Effector CD4-positive, alpha-beta T cell (primary cell): ENCODE measurements at places on chromosomes 5 and 9.

DNA sequence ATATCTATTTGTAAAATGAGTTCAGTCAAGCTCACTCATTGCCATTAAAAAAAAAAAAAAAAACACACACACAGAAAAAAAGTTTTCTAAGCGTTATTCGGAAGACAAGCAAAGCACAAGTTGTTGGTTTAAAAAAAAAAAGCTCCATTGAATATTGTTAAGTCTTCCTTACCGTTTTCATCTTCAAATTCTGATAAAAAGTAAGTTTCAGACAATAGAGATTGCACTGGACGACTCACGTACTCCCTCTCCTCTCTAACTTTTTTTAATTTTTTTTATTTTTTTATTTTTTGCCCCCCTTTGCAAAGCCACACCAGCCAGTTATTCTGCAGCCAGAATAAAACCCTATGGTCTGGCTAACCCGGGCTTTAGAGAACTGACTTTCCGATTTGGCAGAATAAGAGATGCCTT, 544 bp downstream of the ADAMTS6 start:
- no peak for DNase-seq

DNA sequence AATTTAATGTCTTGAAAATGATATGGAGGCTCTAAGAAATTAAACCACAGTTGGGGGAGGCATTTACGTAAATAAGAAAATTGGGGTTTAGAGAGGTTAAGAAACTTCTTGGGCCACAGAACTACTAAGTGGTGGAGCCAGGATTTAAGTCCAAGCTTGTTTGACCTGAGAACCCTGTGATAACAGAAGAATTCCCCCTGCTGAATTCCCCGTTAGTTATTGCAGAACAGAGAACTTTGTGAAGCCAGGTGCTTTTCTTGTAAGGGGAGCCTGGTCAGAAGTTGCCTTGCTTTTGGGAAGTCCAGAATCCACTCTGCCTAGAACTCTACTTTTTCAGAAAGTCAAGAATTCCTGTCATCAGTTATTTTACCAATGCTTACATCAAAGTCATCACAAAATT, 309.3 kb upstream of the SEMA6A start:
- DNase-seq, result no peak

DNA sequence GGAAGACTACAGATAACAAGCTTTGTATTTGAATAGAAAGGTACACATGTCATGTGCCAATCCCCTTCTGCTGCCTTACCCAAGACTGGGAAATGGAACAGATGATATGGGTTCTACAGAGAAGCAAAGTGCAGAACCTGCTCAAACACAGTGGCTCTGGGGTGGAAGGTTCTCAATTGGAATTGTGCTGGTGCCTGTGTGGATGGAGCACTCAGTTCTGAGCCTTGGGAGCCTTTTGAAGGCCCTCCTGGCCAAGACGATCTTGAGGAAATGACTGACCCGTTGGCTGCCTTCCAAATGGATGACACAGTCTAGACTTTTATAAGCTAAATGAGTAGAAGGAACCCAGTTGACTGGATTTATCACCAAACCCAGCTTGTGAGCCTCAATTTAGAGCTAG, 4.2 kb upstream of the PRSS3 start:
- no peak for DNase-seq

GRCh38 chr5:173047838-173048105, 8.4 kb upstream of the CREBRF start:
- no peak for DNase-seq

GRCh38 chr5:62296998-62297397, 9.0 kb upstream of the KIF2A start:
- DNase-seq, result no peak

GRCh38 chr9:69307446-69308205, 17.4 kb upstream of the ENTREP1 start:
- no peak for DNase-seq

- no peak for DNase-seq
Observed at GRCh38 chr5:96144289-96144688, 182.6 kb upstream of the ELL2 start.

DNA sequence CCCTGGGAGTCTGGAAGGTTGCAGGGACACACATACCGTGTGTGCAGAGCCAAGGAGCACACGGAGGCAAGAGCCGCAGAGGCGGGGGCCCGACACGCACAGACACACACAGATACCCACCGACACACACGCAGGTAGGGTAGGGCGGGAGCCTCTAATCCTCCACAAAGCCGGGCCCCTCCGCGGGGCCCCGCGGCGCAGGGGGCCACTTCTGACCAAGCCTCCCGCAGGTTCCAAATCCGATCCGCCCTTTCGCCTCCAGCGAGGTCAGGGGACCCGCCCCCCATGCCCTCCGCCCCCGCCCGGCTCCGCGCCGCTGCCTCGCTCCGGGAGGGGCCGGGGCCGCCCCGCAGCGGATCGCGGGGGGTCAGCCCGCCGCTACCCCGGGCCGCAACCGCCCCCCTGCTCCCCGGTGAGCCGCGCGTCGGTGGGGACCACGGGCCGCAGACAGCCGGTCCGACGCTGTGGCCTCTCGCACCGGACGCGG, 1.4 kb upstream of the LMX1B start:
- no peak for DNase-seq

GRCh38 chr9:25205285-25205684, 473.0 kb downstream of the TUSC1 start:
- no peak for DNase-seq

- DNase-seq, result no peak
Observed at GRCh38 chr5:40572391-40572790, 107.3 kb upstream of the PTGER4 start.

- DNase-seq, result no peak
Observed at GRCh38 chr5:15026011-15026893, 154.7 kb upstream of the ANKH start.

DNA sequence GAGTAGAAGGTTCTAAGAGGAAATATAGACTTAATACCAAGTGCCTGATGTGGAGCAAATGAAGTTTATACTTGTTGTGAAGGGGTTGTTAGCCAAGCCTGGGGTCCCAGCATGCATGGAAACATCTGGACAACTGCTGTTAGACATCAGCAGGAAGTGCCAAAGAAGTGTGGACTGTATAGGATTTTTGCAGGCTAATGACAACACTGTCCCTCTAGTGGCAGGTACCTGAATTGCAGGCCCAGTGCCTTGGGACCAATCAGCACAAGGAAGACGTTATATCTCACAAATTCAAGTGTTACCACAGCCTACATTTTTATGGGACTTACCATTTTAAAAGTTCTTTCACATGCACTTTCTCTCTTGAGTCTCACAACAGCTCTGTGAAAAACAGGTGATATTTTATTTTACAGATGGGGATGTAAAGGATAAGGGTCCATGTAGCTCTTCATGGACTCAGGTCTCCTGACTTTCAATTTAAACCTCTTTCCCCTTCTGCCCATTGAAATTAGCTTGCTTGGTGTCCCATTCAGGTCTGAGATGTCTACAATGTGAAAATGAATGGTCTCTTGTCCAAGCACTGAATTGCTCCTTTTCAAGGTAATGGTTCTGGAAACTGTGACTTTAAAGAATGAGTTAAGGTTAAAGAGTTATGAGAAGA, 89.0 kb upstream of the MAP1B start:
- peak; percentile 41 for DNase-seq

DNA sequence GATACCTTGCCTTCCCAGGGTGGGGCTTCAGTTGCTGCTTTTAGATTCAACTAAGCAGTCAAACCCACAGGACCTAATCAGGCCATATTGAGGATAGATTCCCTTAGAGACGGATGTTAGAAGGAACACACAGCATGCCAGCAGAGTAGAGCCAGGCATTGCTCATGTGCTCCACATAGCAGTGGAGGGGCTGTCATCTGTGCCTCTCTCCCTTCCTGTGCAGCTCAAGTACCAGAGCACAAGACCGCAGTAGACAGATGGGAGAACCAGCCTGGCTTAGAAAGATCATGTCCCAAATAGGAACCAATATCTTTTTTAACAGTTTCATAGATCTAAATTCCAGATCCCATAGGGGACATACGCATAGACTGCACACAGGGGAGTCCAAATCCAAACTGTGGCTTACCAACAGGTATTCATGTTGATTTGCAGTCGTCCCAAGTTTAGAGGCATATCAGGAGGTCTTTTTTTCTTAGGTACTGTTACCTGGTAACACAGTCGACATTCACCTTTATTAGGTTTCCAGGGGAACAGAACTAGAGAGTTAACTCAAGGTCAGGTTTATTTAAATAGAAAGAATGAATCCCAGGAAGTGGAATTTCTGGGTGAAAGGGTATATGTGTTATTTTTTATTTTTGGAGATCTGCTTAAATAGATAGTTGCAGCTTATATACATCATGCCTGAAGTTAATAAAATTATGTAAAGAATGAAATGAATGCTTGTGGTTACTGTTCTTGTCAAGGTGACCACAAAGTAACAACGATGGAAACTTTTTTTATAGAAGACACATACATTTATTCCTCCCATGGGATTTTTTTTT, 43.5 kb upstream of the PCAT7 start:
- no peak for DNase-seq

- DNase-seq, result no peak
Observed at GRCh38 chr5:14123974-14124482, 19.1 kb upstream of the TRIO start.

DNA sequence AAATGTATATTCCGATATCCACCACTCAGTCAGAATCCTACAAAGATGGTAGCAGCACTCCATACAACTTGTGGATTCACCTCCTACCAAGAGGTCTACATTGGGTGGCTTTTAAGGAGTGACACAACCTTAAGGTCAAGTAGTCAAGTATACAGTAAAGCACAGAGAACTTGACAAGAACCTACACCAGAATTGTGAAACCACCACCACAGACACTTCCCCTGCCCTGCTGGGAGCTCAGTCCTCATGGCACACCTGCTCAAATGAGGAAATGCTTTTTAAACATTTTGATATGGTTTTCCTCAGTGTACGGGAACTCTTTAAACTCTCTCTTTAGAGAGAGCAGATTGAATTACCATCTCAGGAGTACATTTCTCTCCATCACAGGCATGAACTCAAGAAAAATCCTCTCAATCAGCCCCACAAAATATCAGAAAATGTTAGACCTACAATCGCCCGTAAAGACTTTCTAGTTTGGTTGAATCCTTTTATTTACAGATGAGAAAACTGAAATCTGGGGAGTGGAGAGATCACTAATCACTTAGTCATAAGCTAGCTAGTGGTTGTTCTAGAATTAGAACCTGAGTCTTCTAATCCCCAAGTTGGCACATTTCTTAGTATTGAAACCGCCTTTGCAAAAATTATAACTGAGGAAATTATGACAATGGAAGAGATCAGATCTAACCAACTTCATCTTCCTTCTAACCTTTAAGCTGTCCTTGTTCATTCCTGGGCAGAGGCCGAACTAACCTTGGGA, 38.5 kb upstream of the NR4A3 start:
- DNase-seq, result no peak

GRCh38 chr5:55568654-55569512, 34.1 kb upstream of the PLPP1 start:
- no peak for DNase-seq

GRCh38 chr5:123154886-123155445, 65.9 kb downstream of the PRDM6 start:
- DNase-seq, result no peak

- no peak for DNase-seq
Observed at GRCh38 chr5:179371681-179372680, 26.7 kb upstream of the ADAMTS2 start.

DNA sequence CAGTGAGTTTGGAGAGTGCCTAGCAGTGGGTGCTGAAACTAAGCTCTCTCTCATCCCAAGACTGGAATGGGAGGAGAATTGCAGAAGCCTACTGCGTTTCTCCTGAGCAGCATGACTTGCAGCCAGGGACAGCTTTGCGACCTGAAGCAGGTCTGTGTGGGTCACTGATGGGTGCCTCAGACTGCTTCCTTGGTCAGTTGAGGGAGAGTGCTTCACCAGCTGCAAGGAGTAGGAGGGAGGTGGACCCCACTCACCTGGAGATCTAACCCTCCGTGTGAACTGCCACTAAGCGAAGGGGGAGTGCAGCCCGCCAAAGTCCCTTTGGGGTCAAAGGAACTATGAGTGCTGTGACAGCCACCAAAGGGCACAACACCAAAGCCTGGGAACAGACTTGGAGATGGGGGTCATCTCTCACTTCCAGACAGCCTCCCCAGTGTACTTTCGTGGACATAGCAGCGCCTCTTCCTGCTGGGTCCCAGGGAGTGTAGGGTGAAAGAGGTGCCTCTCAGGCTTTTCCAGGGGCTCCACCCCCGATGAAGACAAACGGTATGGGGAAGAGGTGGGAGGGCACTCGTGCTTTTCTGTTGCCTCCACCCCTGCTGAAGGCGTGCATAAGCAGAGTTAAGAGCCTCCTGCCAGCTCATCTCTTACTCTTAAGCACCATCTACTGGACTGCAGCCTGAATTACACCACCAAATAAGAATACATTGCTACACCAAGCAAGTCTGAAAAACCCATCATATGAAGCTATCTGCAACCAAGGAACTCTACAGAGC, 34.3 kb upstream of the MACIR start:
- no peak for DNase-seq

DNA sequence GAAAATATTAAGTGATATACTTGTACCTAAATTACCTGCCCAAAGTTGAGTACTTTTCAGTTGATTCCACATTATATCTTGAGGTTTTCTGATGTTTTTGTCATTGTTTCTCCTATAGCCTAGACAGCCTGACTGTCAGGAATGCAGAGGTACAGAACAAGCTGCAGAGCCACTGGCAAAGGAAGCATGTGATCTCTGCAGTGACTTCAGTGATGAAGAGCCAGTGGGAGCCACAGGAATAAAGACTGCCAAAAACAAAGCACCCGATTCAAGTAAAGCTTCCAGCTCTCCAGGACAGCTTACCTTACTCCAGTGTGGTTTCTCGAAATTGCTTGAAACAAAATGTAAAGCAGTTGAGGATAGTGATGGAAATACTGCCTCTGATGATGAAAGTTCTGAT, 96.3 kb downstream of the ERCC6L2 start:
- no peak for DNase-seq

GRCh38 chr5:9196403-9197227, 349.3 kb downstream of the SEMA5A start:
- no peak for DNase-seq

- no peak for DNase-seq
Observed at GRCh38 chr5:4981608-4982007, 158.5 kb upstream of the ADAMTS16 start.

- DNase-seq, result no peak
Observed at GRCh38 chr5:159017786-159018185, 81.9 kb downstream of the EBF1 start.

GRCh38 chr5:75862872-75863271, 145.6 kb upstream of the POC5 start:
- DNase-seq, result no peak

DNA sequence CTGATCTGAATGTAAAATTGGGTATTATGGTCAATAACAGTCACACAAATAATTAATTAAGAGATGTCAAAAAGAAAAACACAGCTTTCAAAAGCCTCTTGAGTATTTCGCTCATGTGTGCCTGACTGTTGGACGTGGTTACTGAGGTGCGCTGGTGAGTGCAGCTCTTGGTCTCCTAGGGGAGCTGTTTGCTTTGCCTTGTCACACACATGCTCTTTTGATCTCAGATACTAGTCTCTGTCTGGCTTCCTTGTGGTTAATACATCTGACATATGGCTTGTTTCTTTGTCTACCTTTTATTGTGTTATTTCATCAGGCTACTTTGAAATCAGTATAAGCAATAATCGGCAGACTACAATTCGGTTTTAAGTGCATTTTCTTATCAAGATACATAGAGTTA, 51.5 kb downstream of the PCSK1 start:
- no peak for DNase-seq
